Karpas-422 (cell line): ENCODE measurements at places on chromosomes 16 and 17. TPM values are rescaled to one million over a fixed set of nuclear protein-coding genes. Genes with fewer than 3 reads are reported as not detected.

DNA sequence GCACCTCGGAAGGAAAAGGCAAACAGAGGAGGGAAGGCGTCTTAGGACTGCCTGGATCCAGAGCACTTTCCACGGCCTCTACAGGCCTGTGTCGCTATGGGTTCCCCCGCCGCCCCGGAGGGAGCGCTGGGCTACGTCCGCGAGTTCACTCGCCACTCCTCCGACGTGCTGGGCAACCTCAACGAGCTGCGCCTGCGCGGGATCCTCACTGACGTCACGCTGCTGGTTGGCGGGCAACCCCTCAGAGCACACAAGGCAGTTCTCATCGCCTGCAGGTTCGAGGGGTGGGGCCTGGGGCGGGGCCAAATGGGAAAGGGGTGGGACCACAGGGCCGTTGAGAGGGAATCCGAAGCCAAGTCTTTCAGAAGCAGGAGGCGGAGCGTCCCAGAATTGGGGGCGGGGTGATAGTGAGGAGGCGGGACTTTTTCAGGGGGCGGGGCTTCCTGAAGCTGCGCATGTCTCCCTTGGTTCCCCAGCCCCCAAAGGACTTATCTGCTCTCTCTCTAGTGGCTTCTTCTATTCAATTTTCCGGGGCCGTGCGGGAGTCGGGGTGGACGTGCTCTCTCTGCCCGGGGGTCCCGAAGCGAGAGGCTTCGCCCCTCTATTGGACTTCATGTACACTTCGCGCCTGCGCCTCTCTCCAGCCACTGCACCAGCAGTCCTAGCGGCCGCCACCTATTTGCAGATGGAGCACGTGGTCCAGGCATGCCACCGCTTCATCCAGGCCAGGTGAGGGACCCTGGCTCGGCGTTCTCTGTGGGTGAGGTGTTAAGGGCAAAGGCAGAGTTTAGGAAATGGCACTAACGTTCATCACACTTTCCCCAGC, 939 bp downstream of the BCL6B start:
- no peaks in the 10 kb centered on the region for H3K36me3 ChIP-seq
- DNase-seq: peak; percentile 80
- no peaks in the 10 kb centered on the region for H3K27me3 ChIP-seq
- peaks cover 7% of the 10 kb centered on the region for H3K4me1 ChIP-seq

DNA sequence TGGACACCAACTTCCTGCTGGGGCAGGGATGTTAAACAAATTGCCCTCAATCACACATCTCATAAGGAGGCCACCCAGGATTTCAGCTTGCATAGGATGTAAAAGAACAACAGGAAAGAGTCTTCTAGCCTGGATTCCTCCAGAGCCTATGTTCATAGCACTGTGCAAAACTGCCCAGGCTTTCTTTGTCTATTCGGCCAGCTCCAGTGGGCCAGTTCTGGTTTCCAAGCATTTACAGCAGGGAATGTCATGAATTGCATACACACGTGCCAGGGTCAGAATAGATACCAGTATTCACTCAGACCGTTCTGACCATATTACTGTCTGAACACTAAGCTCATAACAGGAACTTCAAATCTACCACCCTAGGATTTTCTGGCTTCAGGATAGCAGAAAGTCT, 273.2 kb downstream of the CDH8 start:
- no peak overlapping the region for H3K4me3 ChIP-seq
- DNase-seq: no peak
- H3K27me3 ChIP-seq: no peaks in the 10 kb centered on the region
- H3K4me1 ChIP-seq: no peaks in the 10 kb centered on the region
- no peaks in the 10 kb centered on the region for H3K36me3 ChIP-seq
- no peak overlapping the region for H3K27ac ChIP-seq

SNX20 gene
- 10.2 and 15.4 TPM in 2 replicates for total RNA-seq

ABCA10 gene
- 0.87 and 2.2 TPM in 2 replicates for total RNA-seq

RAB37 gene
- 0.07 TPM in 1 of 2 replicates, not detected in the other for total RNA-seq
